ENCODE measurements at places on chromosomes 2 and 18.

DNA sequence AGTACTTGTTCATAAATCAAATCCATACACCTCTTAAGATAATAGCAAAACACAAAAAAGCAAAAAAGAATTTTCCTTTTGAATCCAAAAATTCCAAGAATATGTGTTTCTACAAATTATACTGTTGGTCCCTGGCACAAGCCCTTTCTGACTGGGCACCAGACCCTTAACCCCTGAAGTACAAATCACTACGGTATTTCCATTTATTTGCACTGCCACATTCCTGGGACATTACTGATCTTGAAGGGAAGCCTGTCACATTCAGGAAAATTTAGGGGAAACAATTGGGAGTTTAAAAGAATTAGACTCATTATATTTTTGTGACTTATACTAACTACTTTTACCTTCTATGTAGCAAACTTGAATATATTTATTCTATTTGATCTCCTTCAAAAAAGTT, 98.8 kb downstream of the ZNF521 start:
- no peak for DNase-seq

- DNase-seq, result no peak
These were observed 362.8 kb downstream of the DCDC2C start for GRCh38 chr2:4066217-4066616.

DNA sequence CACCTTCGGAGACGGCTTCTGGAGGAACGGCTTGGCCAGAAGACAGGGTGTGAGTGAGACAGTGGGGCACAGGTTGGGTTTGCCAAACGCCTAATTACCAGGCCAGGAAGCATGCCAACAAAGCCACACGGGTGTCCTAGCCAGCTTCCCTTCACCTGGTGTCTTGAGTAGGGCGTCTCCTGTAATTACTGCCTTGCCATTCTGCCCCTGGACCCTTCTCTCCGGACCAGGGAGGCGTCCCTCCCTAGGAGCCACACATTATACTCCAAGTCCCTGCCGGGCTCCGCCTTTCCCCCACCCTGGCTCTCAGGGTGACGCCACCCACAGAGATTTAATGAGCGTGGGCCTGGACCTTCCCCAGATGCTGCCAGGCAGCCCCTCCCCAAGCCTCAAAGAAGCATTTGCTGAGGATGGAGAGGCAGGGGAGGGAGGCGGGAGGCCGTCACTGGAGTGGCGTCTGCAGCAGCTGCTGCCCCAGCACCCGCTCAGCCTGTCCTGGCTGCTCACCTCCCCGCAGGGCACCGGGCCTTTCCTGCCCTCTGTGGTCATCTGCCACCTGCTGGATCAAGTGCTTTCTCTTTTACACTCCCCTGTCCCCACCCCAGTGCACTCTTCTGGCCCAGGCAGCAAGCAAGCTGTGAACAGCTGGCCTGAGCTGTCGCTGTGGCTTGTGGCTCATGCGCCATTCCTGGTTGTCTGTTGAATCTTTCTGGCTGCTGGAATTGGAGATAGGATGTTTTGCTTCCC, 20.7 kb downstream of the FOSL2 start:
- DNase-seq, result no peak

DNA sequence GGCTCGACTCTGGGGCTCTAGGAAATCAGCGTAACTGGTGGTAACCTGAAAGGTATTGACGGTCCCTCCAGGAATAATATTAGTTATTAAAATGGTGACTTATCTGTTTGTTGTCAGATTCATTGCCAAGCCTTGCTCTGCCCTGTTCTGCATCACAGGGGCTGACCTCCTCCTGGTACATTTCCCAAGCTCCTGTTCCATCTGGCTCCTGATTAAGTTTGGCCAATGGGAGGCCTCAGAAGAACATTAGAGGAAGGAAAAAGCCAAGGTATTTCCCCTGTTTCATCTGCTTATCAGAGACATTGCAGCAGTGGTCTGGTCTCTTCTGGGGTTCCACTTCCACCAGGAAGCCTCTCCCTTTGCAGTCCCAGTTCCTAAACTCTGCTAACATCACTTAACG, 527.0 kb downstream of the TNS1 start:
- no peak for DNase-seq

DNA sequence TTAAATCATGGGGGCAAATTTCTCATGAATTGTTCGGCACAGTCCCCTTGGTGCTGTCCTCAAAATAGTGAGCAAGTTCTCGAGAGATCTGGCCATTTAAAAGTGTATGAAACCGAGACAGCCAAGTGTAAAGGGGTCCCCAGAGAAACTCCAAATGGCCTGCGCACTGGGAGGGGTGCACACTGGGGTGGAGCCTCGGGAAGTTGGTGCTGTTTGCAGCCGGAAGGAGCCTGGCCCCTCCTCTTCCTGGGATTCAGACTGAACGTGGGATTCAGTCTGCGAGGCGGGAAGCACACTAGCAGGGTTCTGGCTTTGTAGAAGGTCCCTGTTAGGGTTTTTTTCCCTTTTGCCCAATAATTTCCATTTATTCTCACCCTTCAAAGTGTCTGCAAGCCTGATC, 48.8 kb downstream of the RABL2A start:
- DNase-seq, result no peak

GRCh38 chr2:1995987-1996386, 251.7 kb upstream of the PXDN start:
- DNase-seq, result no peak

- no peak for DNase-seq
These were observed 1211.7 kb upstream of the ACVR2A start for GRCh38 chr2:146633159-146633558.

GRCh38 chr2:111196435-111196834, 75.7 kb downstream of the BCL2L11 start:
- no peak for DNase-seq
